ENCODE measurements at places on chromosomes 6 and 20.

- DNase-seq: no peak
These were observed 80.9 kb downstream of the HAO1 start for GRCh38 chr20:7859356-7859802.

- no peak for DNase-seq
These were observed 94.1 kb downstream of the SNX5 start for GRCh38 chr20:17874271-17875105.

DNA sequence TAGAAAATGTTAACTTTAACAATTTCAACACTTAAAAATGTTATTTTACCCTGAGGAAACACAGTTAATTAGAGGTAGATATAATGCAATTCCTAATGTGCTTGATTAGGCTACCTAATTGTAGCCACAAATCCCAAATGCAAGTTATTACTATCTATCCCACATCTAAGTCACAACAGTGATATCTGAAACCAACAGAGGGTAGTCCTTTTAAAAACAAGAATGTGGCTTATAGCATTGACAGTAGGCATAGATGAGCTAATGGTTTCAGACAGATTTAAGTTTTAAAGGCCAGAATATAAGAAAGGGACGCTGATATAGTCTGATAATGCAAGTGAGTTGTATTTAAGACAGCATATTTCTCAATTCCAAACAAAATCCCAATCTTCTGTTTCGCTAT, 23.0 kb downstream of the PLN start:
- no peak for DNase-seq

- DNase-seq: no peak
These were observed 85.1 kb downstream of the AGPAT4 start for GRCh38 chr6:161188547-161189465.

DNA sequence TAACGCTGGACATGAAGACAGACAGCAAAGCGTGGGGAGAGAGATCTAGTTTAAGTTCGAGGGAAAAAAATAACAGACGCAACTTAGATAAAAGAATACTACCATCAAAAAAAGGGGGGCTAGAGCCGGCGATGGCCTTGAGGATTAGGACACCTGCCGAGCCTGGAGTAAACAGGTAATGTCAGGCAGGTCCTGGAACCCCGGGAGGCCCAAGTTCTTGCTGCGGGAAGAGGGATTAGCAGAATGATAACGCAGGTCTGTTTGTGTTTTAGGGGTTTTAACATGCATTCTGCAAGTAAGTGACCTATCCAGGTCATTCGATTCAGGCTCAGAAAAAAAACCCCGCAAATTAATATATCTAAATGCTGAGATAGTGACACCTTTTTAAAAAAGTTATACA, 754 bp upstream of the TMEM170B start:
- no peak for DNase-seq

GRCh38 chr6:149109397-149110070, 208.0 kb upstream of the TAB2 start:
- no peak for DNase-seq

- DNase-seq: no peak
These were observed 23.6 kb upstream of the WFDC2 start for GRCh38 chr20:45445805-45446562.

DNA sequence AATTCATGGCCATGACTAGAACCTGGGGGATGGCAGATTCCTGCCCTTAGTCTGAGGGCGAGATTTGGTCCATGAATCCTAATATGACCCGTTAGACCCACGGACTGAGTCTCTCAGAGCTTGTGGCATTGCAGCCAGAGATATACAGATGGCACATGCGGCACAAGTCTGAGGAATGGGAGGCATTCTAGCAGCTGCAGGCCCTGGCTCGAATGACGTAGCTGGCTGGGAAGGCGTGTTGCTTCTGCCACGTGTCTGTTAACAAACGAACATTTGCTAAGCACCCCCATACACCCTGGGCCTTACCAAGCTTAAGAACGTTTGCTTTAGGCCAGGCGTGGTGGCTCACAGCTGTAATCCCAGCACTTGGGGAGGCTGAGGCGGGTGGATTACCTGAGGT, 68.0 kb downstream of the CD164 start:
- no peak for DNase-seq

- DNase-seq: no peak
These were observed 66.9 kb downstream of the BCKDHB start for GRCh38 chr6:80173411-80173810.

GRCh38 chr6:126633373-126633772, 293.5 kb downstream of the CENPW start:
- DNase-seq: no peak

- DNase-seq: no peak
These were observed 26.4 kb upstream of the MPC1 start for GRCh38 chr6:166408936-166409755.

DNA sequence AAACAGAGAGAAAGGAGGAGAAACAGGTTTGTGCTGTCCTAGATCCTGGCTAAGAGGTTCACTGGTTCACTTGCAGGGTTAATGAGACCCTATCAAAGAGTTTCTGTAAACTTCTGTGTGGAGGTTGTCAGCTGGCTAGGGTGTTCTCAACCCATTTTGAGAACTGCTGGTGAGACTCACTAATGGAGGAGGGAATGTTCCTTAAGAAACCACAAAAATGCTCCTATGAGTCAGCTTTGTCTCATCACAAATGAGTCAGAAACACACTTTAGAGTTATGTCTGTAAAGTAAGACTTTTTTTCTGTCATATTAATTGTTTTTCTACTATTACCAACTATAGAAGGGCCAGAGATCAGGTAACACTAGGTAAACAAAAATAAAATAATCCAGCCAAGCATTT, 884.4 kb downstream of the PHF3 start:
- no peak for DNase-seq

DNA sequence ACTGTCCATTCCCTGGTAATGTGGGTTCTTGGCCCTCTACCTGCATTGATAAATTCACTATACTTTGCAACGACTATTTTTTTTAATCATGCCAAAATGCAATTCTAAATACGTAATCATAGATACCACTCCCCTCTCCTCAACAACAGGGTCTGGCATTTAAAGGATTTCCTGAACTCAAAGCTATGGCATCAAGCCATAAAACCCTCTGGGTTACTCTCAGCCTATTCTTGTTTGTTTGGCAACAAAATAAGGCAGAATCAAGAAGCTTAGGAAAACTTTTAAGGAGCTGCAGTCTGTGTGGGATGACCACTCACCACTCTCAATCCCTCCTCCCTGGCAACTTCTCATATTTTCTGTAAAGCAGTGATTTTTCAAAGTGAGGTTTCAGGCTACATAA, 669.9 kb upstream of the ID4 start:
- DNase-seq: no peak

GRCh38 chr6:170000071-170000843, 248.8 kb downstream of the ERMARD start:
- DNase-seq: no peak

GRCh38 chr6:166616261-166617238, 10.5 kb downstream of the RPS6KA2 start:
- no peak for DNase-seq

- no peak for DNase-seq
These were observed 154.3 kb downstream of the NFATC2 start for GRCh38 chr20:51388227-51388626.

- DNase-seq: no peak
These were observed 545 bp downstream of the FNDC1 start for GRCh38 chr6:159169557-159170332.

DNA sequence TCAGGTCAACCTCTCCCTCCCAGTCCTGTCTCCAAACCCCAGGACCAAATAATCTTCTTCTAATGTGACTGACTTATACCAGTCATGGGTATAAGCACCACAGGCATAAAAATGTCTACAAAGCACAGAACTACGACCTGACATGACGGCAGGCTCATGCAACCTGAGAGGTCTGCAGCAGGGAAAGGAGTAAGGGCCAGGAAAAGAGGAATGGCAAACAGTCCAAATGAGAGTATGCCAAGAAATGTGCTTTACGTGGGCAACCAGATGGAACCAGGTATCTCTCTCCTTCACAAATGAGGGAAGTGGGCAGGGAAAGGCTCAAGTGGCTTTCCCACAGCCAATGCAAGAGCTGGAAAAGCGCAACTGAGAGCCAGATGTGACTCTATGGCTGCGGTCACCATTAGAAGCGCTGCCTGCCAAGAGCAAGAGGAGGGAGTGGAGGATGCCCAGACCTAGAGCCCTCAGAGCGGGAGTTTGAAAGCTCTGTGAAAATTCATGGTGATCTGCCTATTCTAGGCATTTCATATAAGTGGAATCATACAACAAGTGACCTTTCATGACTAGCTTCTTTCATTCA, 6.0 kb downstream of the APMAP start:
- DNase-seq: no peak

- DNase-seq: no peak
These were observed 4.9 kb downstream of the TRIB3 start for GRCh38 chr20:385448-385847.

- DNase-seq: no peak
These were observed 116.0 kb upstream of the SLC35B3 start for GRCh38 chr6:8551386-8551785.

DNA sequence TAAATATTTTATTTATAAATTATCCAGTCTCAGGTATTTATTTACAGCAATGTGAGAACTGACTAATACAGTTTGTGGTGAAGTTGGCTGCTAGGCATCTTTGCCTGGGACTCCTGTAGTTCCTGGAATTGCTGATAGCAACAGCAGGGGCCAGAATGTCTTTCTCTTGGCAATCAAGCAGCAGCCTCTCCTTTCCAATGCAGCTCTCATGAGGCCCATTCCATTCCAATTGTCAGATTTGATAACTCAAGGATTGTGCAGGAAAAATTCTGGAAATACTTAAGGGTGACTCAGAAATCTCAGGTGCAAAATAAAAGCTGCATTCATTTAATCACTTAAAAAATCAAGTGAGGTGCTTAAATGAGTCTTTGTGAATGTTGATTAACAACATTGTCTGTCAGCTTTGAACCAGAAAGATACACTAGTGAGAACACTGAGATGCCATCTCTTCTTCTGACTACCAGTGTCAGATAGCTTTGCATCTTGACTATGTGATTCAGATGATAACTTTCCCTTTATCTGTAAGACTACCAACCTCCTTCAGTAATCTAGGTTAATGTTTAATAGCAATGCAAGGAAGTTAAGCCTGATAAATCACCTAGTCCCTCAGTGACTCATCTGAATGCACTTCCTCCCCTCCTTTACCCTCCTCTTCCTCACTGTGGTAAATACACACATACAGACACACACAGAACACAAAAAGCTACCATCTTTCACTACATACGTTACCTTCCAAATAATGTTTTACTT, 32.1 kb upstream of the COL21A1 start:
- no peak for DNase-seq

DNA sequence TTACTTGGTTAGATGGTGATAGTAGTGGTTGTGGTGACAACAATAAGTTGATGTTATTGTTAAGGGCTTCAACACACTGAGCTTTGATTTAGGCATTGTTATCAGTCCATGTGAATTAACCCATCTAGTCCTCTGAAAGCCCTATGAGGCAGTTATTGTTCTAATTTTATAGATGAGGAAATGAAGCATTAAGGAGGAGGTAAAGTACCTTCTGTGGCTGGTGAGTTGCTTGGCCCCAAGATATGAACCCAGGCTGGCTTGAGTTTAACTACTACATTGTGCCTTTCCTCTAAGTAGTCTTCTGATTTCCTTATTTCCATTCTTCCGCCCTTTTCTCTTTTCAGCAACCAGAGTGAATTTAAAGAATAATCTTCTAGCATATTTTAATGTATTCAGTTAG, 81.7 kb downstream of the QKI start:
- no peak for DNase-seq

DNA sequence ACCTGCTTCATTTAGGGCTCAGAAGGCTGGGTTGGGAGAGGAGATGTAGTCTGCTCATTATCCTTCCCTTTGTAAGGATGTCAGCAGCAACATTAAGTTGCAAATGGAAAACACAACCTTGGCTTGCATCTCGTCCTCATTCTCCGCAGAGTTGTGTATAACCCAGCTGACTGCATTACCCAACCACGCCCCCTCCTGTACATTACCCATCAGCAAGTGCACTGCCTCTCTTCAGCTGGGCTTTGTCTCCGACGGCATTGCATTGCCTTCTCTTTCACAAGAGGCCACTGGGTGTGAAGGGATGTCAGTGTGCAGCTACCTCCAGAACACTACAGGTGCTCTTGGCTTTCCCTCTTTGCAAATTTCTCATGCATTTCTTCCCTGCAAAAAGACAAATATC, 128.7 kb upstream of the TSHZ2 start:
- no peak for DNase-seq

GRCh38 chr6:34584694-34585093, 28.6 kb upstream of the SPDEF start:
- no peak for DNase-seq

DNA sequence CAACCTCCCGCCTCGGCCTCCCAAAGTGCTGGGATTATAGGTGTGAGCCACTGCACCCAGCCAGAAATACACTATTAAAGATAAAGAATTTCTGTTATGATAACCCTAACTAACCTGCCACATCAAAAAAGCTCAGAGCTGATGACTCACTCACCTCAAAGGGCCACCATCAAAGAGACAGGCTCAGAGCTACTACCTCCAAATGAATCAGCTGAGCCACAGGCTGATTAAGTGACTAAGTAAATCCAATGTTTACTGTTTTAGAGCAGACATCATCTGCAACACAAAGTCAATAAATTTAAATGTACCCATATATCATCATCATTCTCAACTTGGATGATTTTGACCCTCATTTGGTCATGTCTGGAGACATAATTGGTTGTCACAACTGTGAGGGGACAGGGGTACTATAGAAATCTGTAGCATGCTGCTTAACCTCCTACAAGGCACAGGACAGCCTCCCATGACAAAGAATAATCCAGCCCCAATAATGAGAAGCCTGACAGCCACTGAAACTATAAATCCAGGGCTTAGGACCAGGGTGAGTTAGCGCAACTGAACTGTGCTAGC, 106.5 kb downstream of the ATP9A start:
- no peak for DNase-seq

- DNase-seq: no peak
These were observed 155.1 kb downstream of the SLC16A10 start for GRCh38 chr6:111242452-111242851.

DNA sequence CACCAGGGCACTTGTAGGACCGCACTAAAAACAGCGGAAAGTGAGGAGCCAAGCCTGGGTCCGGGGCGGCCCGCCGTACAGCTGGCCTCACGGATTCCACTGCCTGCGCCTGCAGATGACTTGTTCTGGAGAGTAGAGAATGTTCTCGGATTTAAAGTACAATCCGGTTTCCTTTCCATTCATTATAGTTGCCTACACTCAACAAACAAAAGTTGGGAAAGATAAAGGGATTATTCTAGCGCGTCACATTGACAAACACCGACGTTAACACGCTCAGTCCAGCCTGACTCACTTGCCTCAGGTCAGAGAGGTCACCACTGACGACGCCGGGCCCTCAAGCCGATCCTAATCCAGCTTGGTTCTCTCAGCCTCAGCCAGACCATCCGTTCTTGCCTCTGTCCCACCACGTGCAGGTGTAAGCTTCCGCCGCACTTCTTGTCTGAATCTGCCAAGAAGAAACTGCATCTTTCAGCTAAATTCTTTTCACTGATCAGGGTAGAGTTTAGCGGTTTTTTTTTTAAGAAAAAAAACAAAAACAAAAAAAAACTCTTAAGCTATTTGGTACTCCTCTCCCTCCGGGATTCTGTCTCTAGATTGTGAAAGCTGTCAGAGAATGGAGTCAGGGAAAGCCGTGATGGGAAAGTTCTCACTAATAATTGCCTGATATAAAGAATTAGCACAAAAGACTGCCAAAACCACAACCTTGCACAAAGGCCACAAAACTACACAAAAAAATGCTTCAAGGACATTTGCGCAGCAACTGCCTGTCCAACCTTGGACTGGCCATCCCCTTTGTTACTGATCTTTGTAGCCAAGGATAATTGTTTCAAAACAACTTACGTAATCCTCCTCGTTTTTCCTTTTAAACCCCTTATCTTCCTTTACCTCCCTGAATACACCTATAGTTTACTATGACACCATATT, 1.1 kb upstream of the PHF10 start:
- no peak for DNase-seq

- no peak for DNase-seq
These were observed 120.4 kb upstream of the SLC2A12 start for GRCh38 chr6:134172706-134173365.

Data from stimulated activated CD8-positive, alpha-beta memory T cell treated with anti-CD3 and anti-CD28 coated beads, Interleukin-15, amount 100 ng/mL, for 1 hour (primary cell).